ENCODE measurements at places on chromosomes 2 and 18.

GRCh38 chr2:12057436-12058166 lies 311.2 kb downstream of the LPIN1 start:
- no peak for DNase-seq

DNA sequence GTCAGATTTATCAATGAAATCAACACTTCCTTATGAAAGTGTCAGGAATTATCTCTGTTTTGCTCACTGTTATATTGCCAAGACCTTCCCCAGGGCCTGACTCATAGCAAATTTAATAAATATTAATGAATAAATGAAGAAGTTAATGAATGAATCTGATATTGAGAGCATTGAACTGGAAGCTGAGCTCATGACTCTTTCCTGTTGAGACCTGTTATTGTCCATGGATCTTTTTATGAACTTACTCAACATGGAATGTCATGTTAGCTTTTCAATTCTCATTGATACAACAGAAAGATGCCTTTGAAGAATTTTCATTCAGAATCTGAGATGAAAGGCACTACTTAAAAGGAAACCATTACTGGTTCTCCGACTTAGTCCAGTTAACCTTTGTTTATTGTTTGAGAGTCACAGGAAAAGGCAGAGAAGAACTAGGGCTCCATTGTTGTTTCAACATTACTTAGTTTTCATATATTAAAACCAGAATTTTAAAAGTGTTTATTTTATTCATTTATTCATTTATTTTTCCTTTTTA lies 90.4 kb upstream of the UNC80 start:
- DNase-seq = no peak

DNA sequence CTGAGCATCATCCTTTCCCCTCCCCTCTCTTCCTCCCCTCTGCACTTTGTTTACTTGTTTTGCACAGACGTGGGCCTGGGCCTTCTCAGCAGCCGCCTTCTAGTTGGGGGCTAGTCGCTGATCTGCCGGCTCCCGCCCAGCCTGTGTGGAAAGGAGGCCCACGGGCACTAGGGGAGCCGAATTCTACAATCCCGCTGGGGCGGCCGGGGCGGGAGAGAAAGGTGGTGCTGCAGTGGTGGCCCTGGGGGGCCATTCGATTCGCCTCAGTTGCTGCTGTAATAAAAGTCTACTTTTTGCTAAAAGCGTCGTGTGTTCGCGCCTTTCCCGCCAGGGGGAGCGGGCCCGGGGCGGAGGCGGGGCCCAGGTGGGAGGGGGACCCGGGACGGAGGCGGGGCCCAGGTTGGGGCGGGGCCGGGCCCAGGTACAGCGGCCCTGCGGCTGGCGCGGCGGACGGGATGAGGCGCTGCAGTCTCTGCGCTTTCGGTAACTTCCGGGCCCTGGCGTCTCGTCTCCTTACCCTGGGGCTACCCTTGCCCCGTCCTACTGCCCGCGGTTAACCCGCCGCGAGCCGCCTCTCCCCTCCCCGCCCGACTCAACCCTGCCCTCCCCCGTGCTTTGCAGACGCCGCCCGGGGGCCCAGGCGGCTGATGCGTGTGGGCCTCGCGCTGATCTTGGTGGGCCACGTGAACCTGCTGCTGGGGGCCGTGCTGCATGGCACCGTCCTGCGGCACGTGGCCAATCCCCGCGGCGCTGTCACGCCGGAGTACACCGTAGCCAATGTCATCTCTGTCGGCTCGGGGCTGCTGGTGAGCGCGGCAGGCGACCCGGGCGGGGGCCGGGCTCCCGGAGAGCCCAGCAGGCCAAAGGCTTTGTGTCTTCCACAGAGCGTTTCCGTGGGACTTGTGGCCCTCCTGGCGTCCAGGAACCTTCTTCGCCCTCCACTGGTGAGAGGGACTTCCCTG lies at the start of gene KRTCAP3:
KRTCAP3 (plus strand) TSS at position 424 of the 962 bp plus-strand sequence; CDS start at position 456, 32 bp downstream.
- peak; percentile 73 for DNase-seq

DNA sequence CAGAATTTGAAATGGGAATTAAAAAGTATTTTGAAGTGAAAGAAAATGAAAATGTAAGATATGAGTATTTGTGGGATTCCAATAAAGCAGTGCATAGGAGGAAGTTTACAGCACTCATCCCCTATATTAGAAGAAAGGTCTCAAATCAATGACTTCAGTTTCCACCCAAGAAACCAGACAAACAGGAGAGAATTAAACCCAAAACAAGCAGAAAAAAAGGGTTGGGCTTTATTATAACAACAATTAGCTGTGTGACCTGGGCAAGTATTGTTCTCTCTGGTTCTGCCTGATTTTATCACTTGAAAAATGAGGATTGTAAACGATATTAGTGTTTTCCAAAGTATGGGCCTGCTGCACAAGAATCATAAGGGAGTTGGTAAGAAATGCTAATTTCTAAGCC lies 18.3 kb upstream of the LYPD6 start:
- DNase-seq = no peak

DNA sequence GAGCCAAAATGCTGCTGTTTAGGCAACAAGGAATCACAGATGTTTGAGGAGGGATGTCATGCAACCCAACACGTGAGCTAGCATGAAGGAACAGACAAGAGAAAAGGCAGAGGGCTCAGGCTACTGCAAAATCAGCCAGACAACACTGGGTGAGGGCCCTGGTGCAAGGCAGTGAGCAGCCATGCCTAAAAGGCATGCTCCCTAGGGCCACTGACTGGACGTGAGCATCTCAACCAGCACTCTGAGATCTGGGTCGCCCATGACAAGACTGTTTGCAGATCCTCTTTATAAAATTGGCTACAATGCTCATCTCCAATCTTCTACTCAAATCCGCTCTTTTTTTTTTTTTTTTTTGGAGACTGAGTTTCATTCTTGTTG lies 49.1 kb downstream of the KIAA2012 start:
- DNase-seq = no peak

- no peak for DNase-seq
Measured at GRCh38 chr2:68426848-68427579, 40.1 kb downstream of the FBXO48 start.

- no peak for DNase-seq
Measured at GRCh38 chr2:223042284-223042683, 9.7 kb upstream of the KCNE4 start.

- no peak for DNase-seq
Measured at GRCh38 chr2:83103613-83104012, 1355.5 kb downstream of the SUCLG1 start.

DNA sequence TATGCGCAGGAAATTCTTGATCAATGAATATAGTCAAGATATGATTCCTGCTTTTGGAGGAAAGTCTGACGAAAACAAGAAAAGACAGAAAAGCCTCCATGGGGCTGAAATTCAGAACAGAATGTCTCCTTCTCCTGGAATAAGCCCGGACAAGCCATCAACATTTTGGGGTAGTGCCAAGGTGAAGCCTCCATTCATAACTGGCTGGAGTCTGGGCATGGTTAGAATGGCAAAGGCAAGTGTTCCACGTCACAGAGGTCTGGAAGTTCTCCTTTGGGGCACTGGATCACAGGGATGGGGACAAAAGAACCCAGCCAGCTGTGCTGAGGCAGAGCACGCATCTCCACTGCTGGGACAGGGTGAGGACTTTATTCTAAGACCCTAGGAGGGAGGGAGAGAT lies 505.7 kb downstream of the CMPK2 start:
- DNase-seq = no peak

DNA sequence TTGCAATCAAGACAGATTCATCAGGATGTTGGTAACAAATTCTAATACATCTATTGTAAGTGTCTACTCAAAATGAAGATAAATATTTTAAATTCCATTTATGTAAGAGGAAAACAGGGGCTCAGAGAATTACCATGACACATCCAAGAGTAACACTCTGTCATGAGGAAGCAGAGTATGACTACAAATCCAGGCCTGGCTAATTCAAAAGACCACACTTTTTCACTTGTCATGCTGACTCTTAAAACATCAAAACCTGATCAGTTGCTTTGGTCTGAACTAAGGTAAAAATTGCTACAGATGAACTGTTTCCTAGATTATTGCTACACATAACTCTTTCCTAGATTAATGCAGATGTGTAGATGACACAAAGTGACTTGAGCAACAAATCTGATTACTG lies 880.6 kb downstream of the TSN start:
- no peak for DNase-seq

DNA sequence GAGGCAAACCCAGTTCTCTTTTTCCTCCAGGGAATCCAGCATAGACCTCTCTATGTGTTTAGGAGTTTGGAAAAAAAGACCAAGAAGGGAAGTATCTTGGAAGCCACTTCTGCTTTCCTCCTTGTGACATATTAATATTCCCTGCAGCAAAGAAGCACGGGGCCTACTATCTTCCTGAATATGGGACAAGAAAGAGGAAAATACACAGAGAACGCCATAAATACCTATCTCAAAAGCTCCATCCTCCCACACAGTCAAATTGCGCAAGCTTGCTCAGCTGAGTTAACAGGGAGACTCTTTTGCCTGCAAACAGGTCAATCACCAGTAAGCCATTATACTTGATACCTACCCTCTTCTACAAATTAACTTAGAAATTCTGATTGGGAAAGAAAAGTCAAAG lies 16.7 kb upstream of the RAPH1 start:
- no peak for DNase-seq

- DNase-seq = no peak
Measured at GRCh38 chr2:222686086-222686750, 14.8 kb downstream of the MOGAT1 start.

DNA sequence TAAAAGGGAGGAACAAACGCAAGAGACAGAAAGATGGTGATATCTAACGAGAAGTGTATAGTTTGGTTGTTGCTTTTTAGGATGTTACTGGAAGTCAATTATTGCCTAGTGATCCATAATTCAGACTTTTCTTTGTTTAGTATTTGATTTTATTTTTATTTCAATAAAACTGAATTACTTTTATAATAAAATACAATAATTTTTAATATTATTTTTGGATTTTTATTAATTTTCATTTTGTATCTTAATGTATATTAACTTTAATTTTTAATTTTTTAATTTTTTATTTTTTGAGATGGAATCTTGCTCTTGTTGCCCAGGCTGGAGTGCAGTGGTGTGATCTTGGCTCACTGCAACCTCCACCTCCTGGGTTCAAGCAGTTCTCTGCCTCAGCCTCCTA lies 55.6 kb downstream of the MTA3 start:
- DNase-seq = no peak

DNA sequence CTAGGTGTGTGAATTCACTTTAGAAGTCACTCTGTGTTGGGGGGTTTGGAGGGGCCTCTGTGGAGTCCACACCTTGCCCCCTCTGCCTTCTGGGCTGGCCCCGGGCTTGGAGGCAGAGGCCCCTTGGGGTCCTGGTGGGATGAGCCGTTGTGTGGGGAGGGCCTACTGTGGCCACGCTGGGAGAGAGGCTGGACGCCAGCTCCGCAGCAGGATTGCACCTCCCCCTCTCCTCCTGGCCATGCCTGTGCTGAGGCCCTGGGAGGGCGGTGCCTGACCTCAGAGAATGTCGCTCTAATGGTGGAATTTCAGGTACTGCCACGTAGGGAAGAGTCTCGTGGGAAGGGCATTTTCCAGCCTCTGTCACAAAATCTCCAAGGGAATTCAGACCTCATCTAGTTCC lies 237.0 kb downstream of the ATAD2B start:
- no peak for DNase-seq

GRCh38 chr18:57025540-57025939 lies 121.3 kb upstream of the BOD1L2 start:
- DNase-seq = no peak

DNA sequence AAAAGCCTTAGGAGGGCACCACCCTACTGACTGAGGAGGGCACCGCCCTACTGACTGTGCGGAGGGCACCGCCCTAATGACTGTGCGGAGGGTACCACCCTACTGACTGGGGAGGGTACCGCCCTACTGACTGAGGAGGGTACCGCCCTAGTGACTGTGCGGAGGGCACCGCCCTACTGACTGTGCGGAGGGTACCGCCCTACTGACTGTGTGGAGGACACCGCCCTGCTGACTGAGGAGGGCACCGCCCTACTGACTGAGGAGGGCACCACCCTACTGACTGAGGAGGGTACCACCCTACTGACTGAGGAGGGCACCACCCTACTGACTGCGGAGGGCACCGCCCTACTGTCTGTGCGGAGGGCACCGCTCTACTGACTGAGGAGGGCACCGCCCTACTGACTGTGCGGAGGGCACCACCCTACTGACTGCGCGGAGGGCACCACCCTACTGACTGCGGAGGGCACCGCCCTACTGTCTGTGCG lies 150.2 kb upstream of the NFATC1 start:
- DNase-seq = no peak

DNA sequence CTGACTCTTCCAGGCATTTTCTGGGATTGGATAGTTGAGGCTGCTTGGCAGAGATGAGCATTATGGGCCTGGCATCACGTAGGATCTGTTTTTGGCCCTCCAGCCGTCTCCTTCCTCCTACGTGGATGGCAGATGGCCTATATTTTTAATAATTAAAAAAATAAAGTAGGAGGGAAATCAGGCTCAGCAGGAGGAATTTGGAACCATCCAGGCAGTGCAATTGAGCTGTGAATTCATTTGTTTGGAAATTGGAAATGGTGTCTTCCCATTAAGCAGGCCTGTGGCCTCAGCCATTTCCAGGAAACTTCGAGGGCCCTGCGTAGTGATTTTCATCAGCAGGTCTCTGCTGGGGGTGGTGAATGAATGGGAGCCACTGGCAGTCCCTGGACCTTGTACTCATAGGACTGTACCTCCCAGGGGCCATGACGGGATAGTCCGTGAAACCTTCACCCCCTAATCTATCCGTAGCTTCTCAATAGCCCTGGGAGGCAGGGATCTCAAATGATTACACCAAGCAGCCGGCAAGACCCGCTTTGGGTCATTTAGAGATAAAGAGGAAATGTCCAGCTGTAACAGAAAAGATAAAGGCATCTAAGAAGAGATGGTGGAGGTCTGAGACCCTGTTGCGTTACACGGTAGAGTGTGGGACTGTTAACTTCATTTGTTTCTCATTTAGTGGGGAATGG lies 73.1 kb upstream of the TNP1 start:
- DNase-seq = no peak

GRCh38 chr2:71901466-71901865 lies 246.2 kb downstream of the CYP26B1 start:
- no peak for DNase-seq

- no peak for DNase-seq
Measured at GRCh38 chr2:132597831-132598230, 72.2 kb downstream of the LYPD1 start.

GRCh38 chr2:223043164-223043941 lies 8.6 kb upstream of the KCNE4 start:
- no peak for DNase-seq

- DNase-seq = no peak
Measured at GRCh38 chr18:25190472-25190871, 161.5 kb downstream of the ZNF521 start.
